ENCODE measurements at places on chromosomes 12 and 14.

GRCh38 chr14:104706733-104707607 is 17.1 kb upstream of the ADSS1 start:
- DNase-seq: no peak

GRCh38 chr14:96011607-96012006 is 27.6 kb upstream of the C14orf132 start:
- no peak for DNase-seq

DNA sequence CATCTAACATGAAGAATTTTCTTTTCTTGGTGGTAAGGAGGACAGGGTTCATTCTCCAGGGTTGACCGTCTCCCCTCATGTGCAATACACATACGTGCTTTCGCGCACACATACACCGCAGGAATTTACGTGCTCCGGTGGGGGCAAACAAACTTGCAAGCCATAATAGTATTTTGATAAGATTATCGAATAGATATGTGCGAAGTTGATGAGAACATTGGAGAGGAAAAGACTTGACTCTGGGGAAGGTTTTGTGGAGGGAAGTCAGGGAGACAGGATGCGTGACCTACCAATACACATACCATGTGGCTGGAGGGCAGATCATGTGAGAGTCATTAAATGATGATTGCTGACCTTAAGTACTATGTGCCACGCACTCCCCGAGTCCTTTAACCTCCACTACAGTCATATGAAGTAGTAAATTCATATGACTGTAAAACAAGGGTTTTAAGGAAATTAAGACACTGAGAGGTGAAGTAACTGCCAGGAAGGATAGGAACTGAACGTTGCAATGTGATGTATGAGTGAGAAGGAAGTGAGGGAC is 921 bp downstream of the RAD51B start:
- DNase-seq: no peak

DNA sequence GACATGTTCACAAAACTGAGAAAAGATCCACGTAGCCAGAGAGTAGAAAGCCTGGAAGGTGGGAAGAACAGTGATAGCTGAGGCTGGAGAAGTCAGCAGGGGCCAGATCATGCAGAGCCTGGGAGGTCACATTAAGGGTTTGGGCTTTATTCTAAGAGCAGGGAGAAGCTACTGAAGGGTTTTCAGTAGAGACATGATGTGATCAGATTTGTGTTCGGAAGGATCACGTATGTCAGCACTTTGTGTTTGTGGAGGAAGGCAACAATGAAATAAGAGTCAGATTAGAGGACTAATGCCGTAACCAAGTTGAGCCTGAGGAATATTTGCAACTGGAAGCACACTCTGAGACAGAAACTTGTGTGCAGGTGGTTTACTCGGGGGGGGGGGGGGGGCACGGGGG is 4.2 kb upstream of the PCK2 start:
- no peak for DNase-seq

GRCh38 chr14:35286003-35286600 is 6.1 kb upstream of the PSMA6 start:
- DNase-seq: no peak

- no peak for DNase-seq
These were observed 16.5 kb downstream of the RBM19 start for GRCh38 chr12:113949321-113950305.

DNA sequence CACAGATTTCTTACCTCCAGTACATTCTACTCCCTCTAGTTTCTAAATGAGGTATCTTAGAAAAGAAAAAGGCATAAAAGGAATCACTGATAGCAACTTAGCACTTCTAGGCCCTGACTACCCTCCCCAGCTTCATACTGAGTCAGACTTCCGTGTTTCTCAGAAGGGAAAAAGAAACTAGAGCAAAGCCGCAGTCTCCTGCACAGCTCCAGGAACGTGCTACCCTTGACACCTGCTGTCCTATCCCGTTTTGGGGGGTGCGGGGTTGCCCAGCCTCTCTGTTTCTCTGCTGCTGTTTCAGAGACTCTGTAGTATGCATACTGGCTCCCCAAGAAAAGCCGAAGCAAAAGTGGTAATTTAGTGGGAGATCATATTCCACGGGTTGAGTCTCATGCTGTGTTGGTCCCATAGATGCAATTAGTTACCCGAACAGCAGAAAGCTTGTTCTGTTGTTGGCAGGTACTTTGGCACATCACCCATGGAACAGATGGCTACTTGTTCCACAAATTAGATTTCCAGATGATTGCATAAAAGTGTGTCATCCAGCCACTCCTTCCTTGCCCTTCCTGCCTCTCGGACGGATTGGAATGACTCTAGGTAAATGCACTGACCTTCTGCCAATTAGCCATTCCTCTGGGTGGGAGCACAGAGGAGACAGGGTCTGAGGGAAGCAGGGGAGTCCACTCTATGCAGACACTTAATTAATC is 438.1 kb downstream of the FUT8 start:
- no peak for DNase-seq

- DNase-seq: no peak
These were observed 33.1 kb downstream of the PHLDA1 start for GRCh38 chr12:75998292-75999063.

DNA sequence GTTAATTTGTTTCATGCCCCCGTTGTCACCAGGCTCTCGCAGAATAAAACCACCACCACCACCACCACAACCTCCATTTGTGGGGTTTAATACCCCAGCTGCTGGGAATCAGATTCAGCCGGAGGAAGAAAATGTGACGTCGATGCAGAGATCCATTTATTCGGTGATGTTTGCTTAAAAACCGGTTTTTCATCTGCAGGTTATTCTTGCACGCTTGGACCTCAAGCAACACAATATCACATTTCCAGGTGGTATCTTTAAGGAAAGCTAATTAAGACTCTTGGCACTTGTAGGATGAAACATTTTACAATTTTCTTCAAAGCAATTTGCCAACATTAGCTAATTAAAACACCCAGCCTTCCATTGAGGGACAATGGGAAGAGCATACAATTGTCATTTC is 39.8 kb downstream of the SPRING1 start:
- DNase-seq: no peak

- DNase-seq: no peak
These were observed 57.6 kb downstream of the MDM2 start for GRCh38 chr12:68865399-68866164.

GRCh38 chr12:89923091-89923490 is 214.5 kb upstream of the ATP2B1 start:
- no peak for DNase-seq

GRCh38 chr12:97778111-97778510 is 315.5 kb downstream of the RMST start:
- DNase-seq: no peak

GRCh38 chr12:126055521-126055920 is 990.3 kb downstream of the AACS start:
- DNase-seq: no peak

All from posterior cingulate gyrus (tissue), 11 donors.